IMR-90 (cell line): ENCODE measurements at places on chromosomes 5 and 9. TPM values are rescaled to one million over a fixed set of nuclear protein-coding genes. Genes with fewer than 3 reads are reported as not detected.

DNA sequence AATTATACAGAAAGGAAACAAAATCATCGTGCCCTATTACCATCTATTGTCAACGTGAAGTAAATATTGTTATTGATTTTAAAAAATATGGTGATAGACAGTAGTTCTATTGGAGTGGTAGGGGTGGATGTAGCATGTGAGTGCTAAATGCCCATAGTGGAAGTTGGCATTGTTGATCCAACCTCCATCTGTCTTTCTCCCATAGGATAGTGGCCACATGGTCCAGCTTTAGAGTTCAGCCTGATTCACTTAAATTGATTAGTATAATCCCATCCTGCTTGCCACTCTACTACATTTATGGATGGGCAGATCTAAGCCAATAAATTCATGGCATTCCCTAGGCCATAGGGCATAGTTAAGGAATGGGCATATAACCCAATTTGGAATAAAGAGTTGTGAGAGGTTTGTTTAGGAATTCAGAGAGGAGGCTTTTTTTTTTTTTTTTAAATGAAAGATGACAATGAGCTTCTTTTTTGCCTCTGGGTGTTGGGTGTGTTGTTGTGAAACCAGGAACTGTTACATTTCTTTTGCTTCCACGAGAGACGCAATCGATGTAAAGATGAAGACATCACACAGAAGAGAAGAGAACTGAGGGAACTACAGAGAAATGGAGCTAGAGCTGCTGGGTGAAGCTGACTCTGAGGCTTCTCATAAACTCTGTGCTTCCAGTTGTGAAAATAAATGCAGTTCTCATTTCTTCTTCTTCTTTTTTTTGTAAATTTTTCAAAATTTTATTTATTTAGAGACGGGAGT lies 12.5 kb upstream of the CHD1 start:
- no peak for DNase-seq

- no peak for DNase-seq
These were observed 169.2 kb downstream of the MEF2C start for GRCh38 chr5:88713818-88714217.

Gene SLC34A3
- total RNA-seq = not detected in 2 replicates

- DNase-seq = no peak
These were observed 104.5 kb downstream of the RFK start for GRCh38 chr9:76289703-76290102.

GRCh38 chr9:125707472-125707804 lies 430 bp upstream of the MAPKAP1 start:
- no peak for DNase-seq

- no peak for DNase-seq
These were observed 101.9 kb downstream of the MACIR start for GRCh38 chr5:103360475-103360874.

Gene C5orf58
- total RNA-seq = not detected in 2 replicates

GRCh38 chr5:98401656-98402055 lies 371.8 kb upstream of the RGMB start:
- DNase-seq = peak; percentile 31

- DNase-seq = no peak
These were observed 7.5 kb upstream of the PFDN1 start for GRCh38 chr5:140310434-140310833.

DNA sequence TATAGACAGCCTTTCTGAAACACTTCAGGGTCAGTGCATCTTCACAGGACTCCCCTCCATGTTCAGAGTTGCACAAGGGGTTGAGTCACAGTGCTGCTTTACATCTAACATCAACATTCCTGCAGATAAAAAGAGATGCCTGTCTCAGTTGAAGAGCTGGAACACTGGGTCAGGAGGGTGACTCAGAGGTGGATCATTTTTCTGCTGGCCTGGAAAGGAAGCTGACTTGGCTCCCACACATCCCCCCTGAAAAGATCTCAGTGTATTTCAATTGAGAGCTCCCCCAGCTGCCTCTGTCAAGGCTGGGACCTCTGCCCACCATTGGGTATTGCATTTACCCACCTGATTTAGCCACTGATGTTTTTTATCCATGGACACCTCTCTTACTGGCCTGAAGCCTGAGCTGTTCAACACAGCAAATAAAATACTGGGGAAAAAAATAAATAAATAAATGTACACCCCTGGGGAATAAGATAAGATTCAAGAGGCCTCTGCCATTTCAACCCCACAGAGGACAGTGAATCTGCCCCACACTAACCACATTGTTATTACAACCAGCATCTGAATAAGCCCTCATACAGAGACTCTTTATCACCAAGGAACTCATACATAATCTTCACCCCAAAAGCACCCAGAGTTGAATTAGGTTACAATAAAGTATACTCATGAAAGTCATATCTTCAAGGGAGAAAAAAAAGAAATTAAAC lies 716.4 kb downstream of the SEMA5A start:
- DNase-seq = peak; percentile 100

Gene OLFM1
- 0.28 and 0.36 TPM in 2 replicates for total RNA-seq

DNA sequence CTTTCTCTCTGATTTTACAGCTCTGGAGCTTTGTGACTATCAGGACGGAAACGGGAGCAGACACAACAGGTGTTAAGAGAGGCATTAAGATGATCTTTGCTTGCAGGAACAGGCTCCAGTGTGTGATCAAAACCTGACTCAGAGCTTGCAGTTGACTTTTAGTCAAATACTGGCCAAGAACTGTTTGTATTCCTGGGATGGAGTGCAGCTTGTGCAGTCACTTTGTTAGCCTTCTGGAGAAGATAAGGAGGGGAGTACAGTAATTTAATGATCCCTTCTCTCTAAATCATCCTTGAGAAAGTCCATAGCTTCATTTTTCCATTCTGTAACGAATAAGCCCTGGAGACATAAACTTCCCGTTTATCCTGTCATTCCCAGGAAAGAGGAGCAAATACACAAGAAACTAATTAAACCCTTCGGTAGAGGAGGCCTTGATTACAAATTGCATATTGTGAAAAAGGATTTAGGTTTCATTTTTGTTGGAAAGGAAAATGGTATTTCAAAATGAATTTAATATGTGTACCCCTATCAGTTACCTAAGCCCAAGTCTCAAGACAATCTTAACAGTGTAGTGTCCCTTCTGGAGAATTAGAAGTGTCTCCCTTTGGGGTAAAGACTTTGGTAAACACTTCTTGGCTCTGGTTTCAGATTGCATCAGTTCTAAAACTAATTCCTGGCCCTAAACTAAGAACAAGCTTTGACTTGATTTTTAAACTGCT lies 3.1 kb upstream of the STOM start:
- DNase-seq = peak; percentile 86
